A549 treated with dexamethasone at 1 μM for 4 hours (cell line): ENCODE measurements at places on chromosomes 11 and 22. TPM values are rescaled to one million over a fixed set of nuclear protein-coding genes. Genes with fewer than 3 reads are reported as not detected.

Gene CWC15
- total RNA-seq = 26.1 to 34.7 TPM (median 30.3 TPM) in 5 replicates

Gene KDM4E
- total RNA-seq = not detected in 5 replicates

Gene BTG4
- 0.13 to 0.18 TPM (median 0.17 TPM) in 3 of 5 replicates, not detected in the others for total RNA-seq

Gene TRIM49
- 0.05 to 0.20 TPM (median 0.17 TPM) in 5 replicates for total RNA-seq

Gene LINC01488
- 0.04 to 0.11 TPM in 2 of 5 replicates, not detected in the others for total RNA-seq

Gene ADM2
- total RNA-seq = 0.38 to 0.62 TPM (median 0.60 TPM) in 5 replicates

Gene PATE2
- total RNA-seq = not detected in 5 replicates

Gene CFAP300
- 5.0 to 7.0 TPM (median 5.6 TPM) in 5 replicates for total RNA-seq

Gene MLC1
- total RNA-seq = 0.02 to 0.05 TPM (median 0.02 TPM) in 5 replicates

Gene NRXN2
- 0.13 to 0.31 TPM (median 0.20 TPM) in 5 replicates for total RNA-seq

Gene MRGPRX4
- not detected in 5 replicates for total RNA-seq

Gene TMPRSS5
- total RNA-seq = 0.08 to 0.15 TPM (median 0.11 TPM) in 5 replicates

Gene APOBEC3A
- 0.12 TPM in 1 of 5 replicates, not detected in the others for total RNA-seq

Gene BIRC3
- 50.5 to 70.0 TPM (median 57.4 TPM) in 5 replicates for total RNA-seq

Gene BARX2
- total RNA-seq = not detected in 5 replicates

Gene SCGB1C1
- total RNA-seq = not detected in 5 replicates

Gene OR52H1
- total RNA-seq = not detected in 5 replicates

Gene UPK3A
- total RNA-seq = not detected in 5 replicates

Gene APOC3
- total RNA-seq = not detected in 5 replicates

Gene ZP1
- 0.15 to 0.28 TPM (median 0.21 TPM) in 4 of 5 replicates, not detected in the other for total RNA-seq

Gene CRYBB3
- 0.11 to 0.20 TPM in 2 of 5 replicates, not detected in the others for total RNA-seq

Gene POTEH
- not detected in 5 replicates for total RNA-seq

Gene UCP3
- 0.68 to 1.7 TPM (median 1.1 TPM) in 5 replicates for total RNA-seq

Gene CD3D
- not detected in 5 replicates for total RNA-seq

Gene VSTM5
- total RNA-seq = not detected in 5 replicates

Gene PGA4
- 0.14 TPM in 1 of 5 replicates, not detected in the others for total RNA-seq

Gene SLC25A45
- 10.7 to 16.6 TPM (median 15.4 TPM) in 5 replicates for total RNA-seq

Gene CDC45
- total RNA-seq = 22.7 to 25.4 TPM (median 24.0 TPM) in 5 replicates

Gene CHRNA10
- total RNA-seq = 0.73 to 1.4 TPM (median 0.98 TPM) in 5 replicates

Gene GRK3
- total RNA-seq = 3.5 to 4.4 TPM (median 3.9 TPM) in 5 replicates

Gene OR8A1
- total RNA-seq = not detected in 5 replicates

Gene PACSIN2
- total RNA-seq = 165 to 202 TPM (median 198 TPM) in 5 replicates

Gene SOX6
- 0.01 to 0.20 TPM (median 0.07 TPM) in 3 of 5 replicates, not detected in the others for total RNA-seq

Gene MIOX
- 0.07 TPM in 1 of 5 replicates, not detected in the others for total RNA-seq

Gene PRG3
- total RNA-seq = not detected in 5 replicates

Gene CALCA
- total RNA-seq = 0.08 to 0.20 TPM in 2 of 5 replicates, not detected in the others

Gene ART1
- 0.08 TPM in 1 of 5 replicates, not detected in the others for total RNA-seq

Gene ANGPTL5
- 0.07 to 0.22 TPM (median 0.11 TPM) in 5 replicates for total RNA-seq

Gene POU2F3
- total RNA-seq = not detected in 5 replicates

Gene CAPN5
- total RNA-seq = 6.3 to 10.0 TPM (median 8.6 TPM) in 5 replicates

Gene APOA1
- 0.12 to 0.34 TPM (median 0.20 TPM) in 5 replicates for total RNA-seq

Gene PKNOX2
- 0.05 TPM in 1 of 5 replicates, not detected in the others for total RNA-seq

Gene NXPE1
- not detected in 5 replicates for total RNA-seq
